ENCODE measurements at places on chromosomes 2 and 18. TPM values are rescaled to one million over a fixed set of nuclear protein-coding genes. Genes with fewer than 3 reads are reported as not detected.

GRCh38 chr2:113283704-113284284 lies 5.1 kb upstream of the PAX8 start:
- H3K36me3 ChIP-seq = no peaks in the 10 kb centered on the region
- peaks cover 22% of the 10 kb centered on the region for H3K27me3 ChIP-seq
- no peak overlapping the region for H3K4me3 ChIP-seq
- DNase-seq = peak; percentile 44
- H3K4me1 ChIP-seq = peaks cover 20% of the 10 kb centered on the region

GRCh38 chr2:209772290-209772685 lies 656 bp downstream of the UNC80 start:
- H3K27me3 ChIP-seq = no peaks in the 10 kb centered on the region
- H3K36me3 ChIP-seq = no peaks in the 10 kb centered on the region
- peaks cover 8% of the 10 kb centered on the region for H3K4me1 ChIP-seq
- H3K27ac ChIP-seq = no peak overlapping the region
- DNase-seq = no peak

GRCh38 chr2:162458240-162458639 lies 114.3 kb downstream of the GCA start:
- H3K4me1 ChIP-seq = no peaks in the 10 kb centered on the region
- no peak overlapping the region for H3K4me3 ChIP-seq
- H3K27ac ChIP-seq = no peak overlapping the region
- H3K27me3 ChIP-seq = no peaks in the 10 kb centered on the region

- no peak for DNase-seq
- H3K4me1 ChIP-seq = peaks cover 20% of the 10 kb centered on the region
- peaks cover 75% of the 10 kb centered on the region for H3K27me3 ChIP-seq
- H3K27ac ChIP-seq = no peak overlapping the region
- no peaks in the 10 kb centered on the region for H3K36me3 ChIP-seq
Observed at GRCh38 chr2:19355014-19355405, 3.4 kb downstream of the OSR1 start.

DNA sequence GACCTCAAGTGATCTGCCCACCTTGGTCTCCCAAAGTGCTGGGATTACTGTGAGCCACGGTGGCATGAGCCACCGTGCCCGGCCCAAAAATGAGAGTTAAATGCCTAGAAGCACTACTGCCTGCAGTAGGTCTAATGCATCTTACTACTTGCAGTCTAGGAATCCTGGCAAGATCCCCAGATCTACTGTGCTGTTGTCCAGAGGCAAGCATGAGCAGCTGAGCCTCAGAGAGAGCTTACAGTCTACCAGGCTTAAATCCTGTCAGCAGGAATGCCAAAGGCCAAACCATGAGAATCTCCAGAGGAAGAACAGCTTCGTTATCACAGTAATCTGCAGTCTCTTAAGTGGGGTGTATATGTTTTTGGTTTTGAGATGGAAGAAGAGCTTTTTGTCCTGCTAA lies 54.4 kb downstream of the XRCC5 start:
- peaks cover 39% of the 10 kb centered on the region for H3K36me3 ChIP-seq
- H3K27me3 ChIP-seq = no peaks in the 10 kb centered on the region
- no peak overlapping the region for H3K27ac ChIP-seq
- no peak overlapping the region for H3K4me3 ChIP-seq

GRCh38 chr18:36194600-36195315 lies 7.5 kb downstream of the MOCOS start:
- no peak for DNase-seq
- no peaks in the 10 kb centered on the region for H3K27me3 ChIP-seq
- H3K4me1 ChIP-seq = no peaks in the 10 kb centered on the region
- H3K27ac ChIP-seq = no peak overlapping the region
- H3K36me3 ChIP-seq = no peaks in the 10 kb centered on the region

DNA sequence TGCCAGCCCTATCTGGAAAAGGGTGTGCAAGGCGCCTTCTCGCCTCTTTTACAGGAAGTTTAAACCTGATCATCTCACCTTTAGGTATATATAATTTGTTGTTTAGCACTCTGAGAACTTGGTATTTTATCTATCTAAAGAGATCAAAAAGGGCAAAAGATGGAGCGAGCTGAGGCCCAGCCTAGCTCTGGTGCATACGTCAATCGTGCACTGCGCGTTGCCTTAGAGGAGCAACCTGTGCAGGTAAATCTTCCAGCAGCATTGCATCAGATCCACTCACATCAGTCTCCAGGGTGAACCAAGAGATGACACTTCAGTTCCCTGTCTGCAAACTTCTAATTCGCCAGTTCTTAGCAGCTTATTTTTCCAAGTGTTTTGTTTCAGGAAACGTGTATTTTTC lies 15.4 kb downstream of the BCL11A start:
- no peak overlapping the region for H3K4me3 ChIP-seq
- no peak overlapping the region for H3K27ac ChIP-seq
- H3K4me1 ChIP-seq = peaks cover 23% of the 10 kb centered on the region
- no peak for DNase-seq
- H3K27me3 ChIP-seq = peaks cover 12% of the 10 kb centered on the region

The TLX2 gene
- total RNA-seq = not detected

Data from heart right ventricle (tissue), 16 donors.